ENCODE measurements at places on chromosomes 13 and 19.

DNA sequence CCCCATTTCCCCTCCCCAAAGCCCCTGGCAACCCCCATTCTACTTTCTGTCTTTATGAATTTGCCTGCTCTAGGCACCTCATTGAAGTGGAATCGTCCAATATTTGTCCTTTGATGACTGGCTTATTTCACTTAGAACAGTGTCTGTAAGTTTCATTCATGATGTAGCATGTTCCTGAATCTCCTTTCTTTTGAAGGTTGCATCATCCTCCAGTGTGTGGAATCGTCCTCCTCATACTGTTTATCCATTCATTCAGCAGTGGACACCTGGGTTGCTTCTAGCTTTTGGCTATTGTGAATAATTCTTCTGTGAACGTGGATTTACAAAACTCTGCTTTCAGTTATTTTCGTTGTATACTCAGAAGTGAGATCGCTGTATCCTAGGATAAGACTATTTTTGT lies 161.2 kb upstream of the RNF113B start:
- no peak for DNase-seq

- DNase-seq: no peak
Observed at GRCh38 chr13:91660076-91660415, 261.6 kb downstream of the GPC5 start.

- DNase-seq: no peak
Observed at GRCh38 chr13:82675024-82675423, 1207.2 kb downstream of the SLITRK1 start.

DNA sequence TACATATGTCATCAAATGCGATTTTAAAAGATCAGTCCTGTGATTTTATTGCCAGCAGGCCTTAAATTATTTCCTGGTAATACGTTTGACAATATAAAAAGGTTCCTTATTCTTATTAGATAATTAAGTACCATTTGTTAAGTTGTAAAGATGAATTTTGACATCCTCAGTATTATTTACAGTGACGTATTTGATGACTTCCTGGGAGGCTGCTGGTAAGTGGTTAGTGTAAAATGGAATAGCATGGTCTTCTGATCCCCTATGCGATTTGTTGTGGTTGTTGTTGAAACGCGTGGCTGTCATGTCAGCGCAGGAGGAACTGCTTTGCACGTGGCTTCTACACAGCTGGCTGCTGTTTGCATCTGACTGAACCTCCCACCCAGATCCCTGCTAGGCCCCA lies 99.7 kb downstream of the DCLK1 start:
- DNase-seq: no peak

DNA sequence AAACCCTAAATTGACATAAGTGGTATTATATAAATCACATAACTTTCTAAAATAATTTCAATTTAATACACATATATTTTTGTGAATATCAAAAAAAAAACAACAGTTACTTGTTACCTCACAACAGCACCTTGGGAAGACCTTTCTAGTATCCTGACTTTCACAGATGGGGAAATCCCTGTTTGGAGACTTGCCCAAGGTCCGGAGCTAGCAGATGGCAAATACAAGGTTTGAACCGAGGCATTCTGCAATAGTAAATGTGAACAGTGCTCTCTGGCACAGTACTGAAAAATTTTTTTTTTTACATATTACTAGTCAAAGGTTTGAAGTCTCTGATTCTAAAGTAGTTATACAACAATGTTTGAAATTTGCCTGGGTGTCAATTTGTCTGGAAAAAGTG lies 104.5 kb downstream of the SUCLA2 start:
- no peak for DNase-seq

- no peak for DNase-seq
Observed at GRCh38 chr19:5137571-5138124, 168.7 kb downstream of the KDM4B start.

DNA sequence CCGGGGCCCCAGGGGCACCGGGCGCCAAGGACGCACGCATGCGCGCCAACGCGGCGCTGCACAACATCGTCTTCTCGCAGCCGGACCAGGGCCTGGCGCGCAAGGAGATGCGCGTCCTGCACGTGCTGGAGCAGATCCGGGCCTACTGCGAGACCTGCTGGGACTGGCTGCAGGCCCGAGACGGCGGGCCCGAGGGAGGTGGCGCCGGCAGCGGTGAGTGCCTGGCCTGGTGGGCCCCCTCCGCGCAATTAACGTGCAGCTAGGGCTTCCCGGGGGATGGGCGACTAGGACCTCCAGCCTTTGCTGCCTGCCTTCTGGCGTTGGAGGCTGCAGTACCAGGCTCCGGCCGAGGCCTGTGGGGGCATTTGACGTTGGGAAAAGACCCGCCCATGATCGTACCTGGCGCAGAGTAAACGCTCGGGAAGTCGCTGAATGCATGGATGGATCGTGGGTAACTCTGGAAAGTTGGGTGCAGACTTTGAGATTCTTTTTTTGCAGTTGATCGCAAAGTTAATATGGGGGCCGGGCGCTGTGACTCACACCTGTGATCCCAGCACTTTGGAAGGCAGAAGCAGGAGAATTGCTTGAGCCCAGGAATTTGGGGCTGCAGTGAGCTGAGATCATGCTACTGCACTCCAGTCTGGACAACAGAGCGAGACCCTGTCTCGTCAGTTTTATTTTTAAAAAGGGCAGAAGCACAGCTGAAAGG lies 7.3 kb downstream of the APC2 start:
- DNase-seq: no peak

GRCh38 chr19:13234518-13234917 lies 84.3 kb downstream of the IER2 start:
- peak; percentile 45 for DNase-seq

- DNase-seq: no peak
Observed at GRCh38 chr19:6229216-6229913, 50.4 kb downstream of the MLLT1 start.

- no peak for DNase-seq
Observed at GRCh38 chr19:44728178-44728577, 20.3 kb upstream of the BCL3 start.

DNA sequence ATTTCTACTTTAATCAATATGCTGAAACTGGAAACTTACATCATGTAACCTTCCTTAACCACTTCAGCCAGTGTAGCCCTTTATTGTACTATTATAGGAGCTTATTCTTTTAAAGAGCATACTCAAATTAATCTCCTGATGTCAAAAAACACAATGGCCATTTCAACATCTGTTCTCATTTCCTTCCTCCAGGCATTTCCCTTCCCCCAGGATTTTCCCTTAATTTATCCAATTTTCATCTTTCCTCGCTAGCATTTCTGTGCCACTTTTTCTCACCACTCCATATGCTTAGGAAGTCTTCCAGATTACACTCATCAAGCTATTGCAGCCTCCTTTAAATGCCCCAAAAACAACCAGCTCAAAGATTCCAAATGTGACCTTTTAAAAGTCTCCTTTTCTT lies 265.0 kb downstream of the PCDH9 start:
- DNase-seq: no peak

DNA sequence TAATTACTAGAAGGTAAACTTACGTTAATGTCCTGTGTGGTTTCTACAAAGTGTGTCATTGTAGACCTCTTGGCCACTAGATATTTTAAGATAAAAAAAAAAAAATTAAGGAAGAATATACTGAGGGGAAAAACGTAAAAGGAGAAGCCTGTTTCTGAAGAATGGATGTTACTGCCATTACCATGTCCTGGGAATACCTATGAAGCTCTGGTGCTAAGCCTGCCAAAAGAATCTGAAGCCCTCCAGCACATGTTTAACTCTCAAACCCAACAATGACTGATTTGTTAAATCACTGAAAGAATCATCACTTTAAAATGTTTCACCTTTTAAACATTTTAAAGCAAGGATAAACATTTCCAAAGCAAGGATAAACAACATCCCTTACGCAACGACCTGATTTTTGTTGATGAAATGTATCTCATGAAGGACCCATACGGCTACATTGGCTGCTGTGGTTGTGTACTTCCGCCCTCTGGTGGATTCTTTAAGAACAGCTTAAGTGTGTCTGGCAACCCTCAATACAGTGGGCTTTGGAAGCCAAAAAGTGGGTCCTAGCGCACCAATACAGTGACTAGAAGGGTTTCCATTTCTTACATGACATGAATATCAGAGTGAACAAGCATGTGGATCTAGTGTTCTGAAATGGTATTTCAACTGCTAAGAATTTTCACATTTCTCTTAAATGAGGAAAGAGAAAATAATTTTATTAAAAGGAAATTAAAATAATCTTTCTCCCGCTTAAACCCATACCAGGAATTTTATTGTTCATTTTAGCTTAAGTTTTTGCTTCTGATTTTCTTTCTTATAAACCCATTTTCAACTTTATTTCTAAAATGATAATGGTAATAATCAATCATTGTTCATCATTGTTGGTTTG lies 74.5 kb upstream of the RAP2A start:
- peak; percentile 74 for DNase-seq

DNA sequence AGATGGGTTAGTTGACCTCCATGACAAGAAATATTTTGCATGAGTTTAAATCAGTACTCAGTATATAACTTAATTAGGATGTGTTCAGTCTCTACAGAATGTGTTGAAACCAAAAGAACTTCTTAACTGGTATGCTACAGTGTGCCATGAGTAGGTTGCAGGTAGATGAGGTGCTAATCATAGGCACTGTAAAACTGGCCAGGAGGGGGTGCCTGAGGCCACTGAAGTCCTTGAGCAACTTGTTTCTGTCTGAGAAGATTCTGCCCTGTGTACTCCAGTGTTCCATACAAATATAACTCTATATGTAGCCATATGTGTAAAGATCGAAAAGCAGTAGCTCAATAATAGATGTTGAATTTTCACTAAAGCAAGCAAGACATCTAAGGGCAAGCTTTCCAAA lies 549.2 kb upstream of the KLF12 start:
- DNase-seq: no peak

DNA sequence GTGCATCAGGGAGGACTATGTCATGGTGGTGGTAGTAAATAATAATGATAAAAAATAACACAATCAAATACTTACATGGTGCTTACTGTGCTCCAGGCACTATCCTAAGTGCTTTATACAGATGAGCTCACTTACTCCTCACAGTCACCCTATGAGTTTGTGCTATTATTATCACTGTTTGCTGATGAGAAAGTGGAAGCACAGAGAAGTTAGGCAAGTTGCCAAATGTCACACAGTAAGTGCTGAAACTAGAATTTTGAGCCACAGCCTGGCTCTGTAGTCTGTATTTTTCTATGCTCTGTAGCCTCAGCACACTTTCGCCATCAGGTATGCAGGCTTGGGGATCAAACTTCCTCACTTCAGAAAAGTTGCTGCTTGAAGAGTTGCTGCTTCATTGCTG lies 46.6 kb downstream of the HTR2A start:
- no peak for DNase-seq

- DNase-seq: no peak
Observed at GRCh38 chr13:36212789-36213188, 1.6 kb downstream of the SOHLH2 start.

DNA sequence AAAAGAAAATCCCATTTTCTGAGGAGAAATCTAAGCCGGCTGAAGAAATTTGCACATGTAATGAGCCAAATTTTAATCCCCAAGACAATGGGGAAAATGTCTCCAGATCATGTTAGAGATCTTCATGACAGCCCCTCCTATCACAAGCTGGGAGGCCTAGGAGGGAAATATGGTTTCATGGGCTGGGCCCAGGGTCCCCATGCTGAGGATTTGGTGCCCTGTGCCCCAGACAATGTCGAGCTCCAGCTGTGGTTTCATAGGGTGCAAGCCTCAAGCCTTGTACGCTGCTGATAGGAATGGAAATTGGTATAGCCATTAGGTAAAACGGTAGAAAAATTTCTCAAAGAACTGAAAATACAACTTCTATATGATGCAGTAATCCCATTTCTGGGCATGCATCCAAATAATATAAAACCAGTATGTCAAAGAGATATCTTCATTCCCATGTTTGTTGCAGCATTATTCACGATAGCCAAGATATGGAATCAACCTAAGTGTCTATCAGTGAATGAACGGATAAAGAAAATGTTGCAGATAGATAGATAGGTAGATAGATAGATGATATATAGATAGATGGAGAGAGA lies 19.3 kb upstream of the FREM2 start:
- DNase-seq: no peak

- peak; percentile 96 for DNase-seq
Observed at GRCh38 chr13:74134221-74134776, at the start of gene KLF12. TSS of gene KLF12 (minus strand) at chr13:74134404.

GRCh38 chr13:87671753-87672605 lies 808 bp downstream of the SLITRK5 start:
- DNase-seq: no peak

All from CD4-positive, alpha-beta T cell treated with Interleukin-4 for 1 hour (primary cell).